Colonic mucosa (tissue), 4 donors: ENCODE measurements at places on chromosomes 7 and 10. TPM values are rescaled to one million over a fixed set of nuclear protein-coding genes. Genes with fewer than 3 reads are reported as not detected.

Gene NUP42
- total RNA-seq: 30.5 TPM

Gene PHKG1
- 1.1 TPM for total RNA-seq

Gene UCN3
- total RNA-seq: 4.0 TPM

Gene PTER
- 14.1 TPM for total RNA-seq

Gene FXYD4
- total RNA-seq: 0.98 TPM

Gene FRA10AC1
- total RNA-seq: 19.4 TPM

Gene ITPRID1
- 0.48 TPM for total RNA-seq

Gene NOM1
- 12.7 TPM for total RNA-seq

Gene RET
- total RNA-seq: 3.3 TPM

Gene SPDYE16
- total RNA-seq: not detected

Gene LIPM
- total RNA-seq: not detected

Gene PRSS37
- not detected for total RNA-seq

Gene ASB15
- total RNA-seq: not detected

Gene FOXI2
- total RNA-seq: not detected

Gene CALML3
- 0.40 TPM for total RNA-seq

Gene GPR22
- not detected for total RNA-seq

Gene IGFBP1
- total RNA-seq: not detected

Gene IQUB
- total RNA-seq: 0.16 TPM

Gene HECW1
- total RNA-seq: 0.40 TPM

Gene PPP1R3A
- not detected for total RNA-seq

Gene LRIT1
- not detected for total RNA-seq

Gene CRCP
- total RNA-seq: 33.0 TPM
